ENCODE measurements at places on chromosomes 12 and 14.

DNA sequence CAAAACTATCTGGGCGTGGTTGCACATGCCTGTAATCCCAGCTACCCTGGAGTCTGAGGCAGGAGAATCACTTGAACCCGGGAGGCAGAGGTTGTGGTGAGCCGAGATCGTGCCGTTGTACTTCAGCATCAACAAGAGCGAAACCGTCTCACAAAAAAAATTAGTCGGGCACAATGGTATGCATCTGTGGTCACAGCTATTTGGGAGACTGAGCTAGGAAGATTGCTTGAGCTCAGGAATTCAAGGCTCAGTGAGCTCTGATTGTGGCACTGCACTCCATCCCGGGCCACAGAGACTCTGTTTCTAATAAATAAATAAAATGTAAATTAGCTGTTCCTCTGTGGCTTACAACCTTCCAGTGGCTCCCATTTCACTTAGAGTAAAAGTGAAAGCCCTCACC, 28.0 kb downstream of the RCOR1 start:
- DNase-seq: no peak

DNA sequence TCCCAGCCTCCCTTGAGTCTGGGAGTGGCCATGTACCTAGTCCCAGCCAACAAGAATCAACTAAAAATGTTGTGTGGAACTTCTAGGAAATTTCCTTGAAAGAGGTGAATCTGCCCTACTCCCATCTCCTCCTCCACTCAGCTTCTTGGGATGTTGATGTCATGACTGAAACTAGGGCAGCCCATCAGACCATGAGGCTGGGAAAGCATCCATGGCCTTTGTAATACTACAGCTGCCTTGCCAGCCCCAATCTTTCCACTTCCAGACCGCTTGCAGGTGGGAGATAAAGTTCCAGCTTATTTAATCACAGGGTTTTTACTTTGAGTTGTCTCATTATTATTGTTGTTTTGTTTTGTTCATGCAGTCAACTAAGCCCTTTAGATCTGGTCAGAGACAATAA, 170.3 kb upstream of the LMNTD1 start:
- no peak for DNase-seq

GRCh38 chr12:117528538-117528937, 167.1 kb upstream of the NOS1 start:
- DNase-seq: no peak

GRCh38 chr12:116881877-116882507, 751 bp upstream of the HRK start:
- no peak for DNase-seq

DNA sequence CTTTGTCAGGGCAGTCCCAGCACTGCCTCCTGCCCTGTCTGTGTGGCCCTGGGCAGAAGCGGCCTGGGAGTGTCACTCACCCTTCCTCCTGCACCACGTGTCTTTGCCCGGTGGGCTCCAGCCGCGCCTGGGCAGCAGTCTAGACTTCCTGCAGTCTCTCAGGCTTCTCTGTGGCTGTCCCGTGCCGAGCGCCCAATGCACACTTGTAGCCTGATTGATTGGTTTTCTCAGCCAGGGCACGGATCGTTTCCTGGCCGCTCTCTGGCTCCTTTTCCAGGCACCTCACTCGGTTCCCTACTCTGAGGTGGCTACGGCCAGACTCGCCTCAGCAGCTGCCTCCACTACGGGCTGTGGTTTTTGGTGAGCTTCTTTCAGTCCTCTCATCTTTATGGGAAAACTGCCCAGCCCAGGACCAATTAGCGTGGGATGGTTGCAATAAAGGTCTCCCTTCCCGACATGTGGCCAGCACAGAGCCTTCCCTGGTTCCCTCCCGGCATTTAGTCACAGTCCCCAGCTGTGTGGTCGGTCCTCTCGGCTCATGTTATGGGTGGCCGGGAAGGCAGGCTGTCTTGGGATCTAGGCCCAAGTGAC, 133.1 kb downstream of the CACNA1C start:
- no peak for DNase-seq

DNA sequence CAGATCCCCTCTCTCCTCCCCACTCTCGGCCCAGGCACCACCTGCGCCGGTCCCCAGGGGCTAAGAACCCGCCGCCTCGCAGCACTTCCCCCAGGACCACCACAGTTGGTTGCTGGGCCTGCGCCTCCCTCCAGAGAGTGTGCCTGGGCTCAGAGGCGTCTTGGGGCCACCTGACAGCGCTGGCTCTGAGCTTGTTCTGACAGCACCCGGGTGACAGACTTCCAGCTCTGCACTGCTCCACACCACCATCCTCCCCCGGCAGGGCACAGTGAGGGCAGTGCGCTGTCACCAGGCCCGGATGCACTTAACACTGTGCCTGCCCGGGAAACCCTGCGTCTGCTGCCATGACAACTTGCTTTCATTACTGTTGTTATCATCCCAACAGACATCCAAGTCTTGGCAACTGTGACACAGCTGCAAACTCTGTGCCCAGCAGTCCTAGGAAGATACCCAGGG, 6.6 kb downstream of the BRF1 start:
- no peak for DNase-seq

GRCh38 chr12:27539191-27539631, 15.2 kb downstream of the PPFIBP1 start:
- no peak for DNase-seq

GRCh38 chr12:38501991-38502390, 185.4 kb downstream of the ALG10B start:
- no peak for DNase-seq

- no peak for DNase-seq
Observed at GRCh38 chr12:131487388-131488124, 223.3 kb upstream of the SFSWAP start.

- no peak for DNase-seq
Observed at GRCh38 chr12:4621511-4621910, 27.3 kb downstream of the AKAP3 start.

DNA sequence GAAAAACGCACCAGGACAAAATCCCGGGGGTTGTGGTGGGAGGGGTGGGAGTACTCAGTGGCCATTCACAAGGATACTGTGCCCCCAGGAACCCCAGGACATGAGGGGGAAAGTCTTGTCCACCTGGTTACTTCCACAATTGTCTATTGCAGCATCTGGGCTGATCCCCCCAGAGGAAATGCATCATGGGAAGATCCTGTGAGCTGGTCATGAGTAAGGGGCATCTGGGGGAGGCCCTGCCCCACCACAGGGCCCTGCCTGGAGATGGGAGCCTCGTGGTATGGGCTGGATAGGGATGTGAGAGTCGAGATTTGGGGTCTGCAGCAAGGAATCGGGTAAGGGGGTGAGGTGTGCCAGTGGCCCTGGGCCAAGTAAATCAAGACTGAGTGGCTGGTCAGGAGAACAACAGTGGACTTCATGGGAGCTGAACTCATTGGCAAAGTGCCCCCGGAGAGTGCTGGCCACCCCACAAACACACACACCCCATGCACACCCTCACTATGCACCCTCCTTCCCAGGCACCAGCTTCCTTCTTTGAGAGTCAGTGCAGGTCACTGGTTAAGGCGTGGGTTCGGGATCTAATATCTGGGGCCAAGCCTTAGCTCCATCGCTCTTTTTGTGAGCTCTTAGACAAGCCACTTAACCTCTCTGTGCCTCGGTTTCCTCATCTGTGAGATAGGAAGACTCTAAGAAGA, 3.0 kb upstream of the SERPINA1 start:
- DNase-seq: no peak

GRCh38 chr14:79448960-79449359, 762.3 kb downstream of the DIO2 start:
- no peak for DNase-seq

- DNase-seq: no peak
Observed at GRCh38 chr14:91293281-91293680, 48.8 kb upstream of the GPR68 start.

- no peak for DNase-seq
Observed at GRCh38 chr14:99235582-99236320, 36.2 kb downstream of the BCL11B start.

DNA sequence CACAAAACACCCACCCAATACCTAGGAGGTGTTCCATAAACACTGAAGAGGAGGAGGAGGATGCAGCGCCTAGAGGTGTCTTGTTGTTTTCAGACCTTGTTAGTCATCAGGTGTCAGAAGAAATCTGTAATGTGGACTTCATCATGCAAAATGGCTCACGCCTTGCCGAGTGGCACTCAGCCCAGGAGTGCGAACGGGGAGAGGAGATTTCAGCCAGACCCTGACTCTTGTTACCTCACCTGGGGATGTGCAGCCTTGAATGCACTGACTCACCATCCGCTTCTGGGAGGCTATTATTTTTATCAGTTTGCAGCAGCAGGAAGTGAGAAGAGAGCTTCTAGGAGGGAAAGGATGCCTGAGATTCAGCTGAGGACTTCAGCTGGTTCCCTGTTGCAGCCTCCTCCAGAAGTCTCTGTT, 48.2 kb upstream of the PLXNC1 start:
- DNase-seq: no peak

GRCh38 chr12:94231709-94232108, 83.3 kb downstream of the PLXNC1 start:
- DNase-seq: no peak
